EH (cell line): ENCODE measurements at places on chromosomes 16 and 17.

- no peak for DNase-seq
These were observed 56.1 kb downstream of the B9D1 start for GRCh38 chr17:19306160-19307111.

- DNase-seq = no peak
These were observed 4.4 kb downstream of the DLG4 start for GRCh38 chr17:7215136-7215638.

DNA sequence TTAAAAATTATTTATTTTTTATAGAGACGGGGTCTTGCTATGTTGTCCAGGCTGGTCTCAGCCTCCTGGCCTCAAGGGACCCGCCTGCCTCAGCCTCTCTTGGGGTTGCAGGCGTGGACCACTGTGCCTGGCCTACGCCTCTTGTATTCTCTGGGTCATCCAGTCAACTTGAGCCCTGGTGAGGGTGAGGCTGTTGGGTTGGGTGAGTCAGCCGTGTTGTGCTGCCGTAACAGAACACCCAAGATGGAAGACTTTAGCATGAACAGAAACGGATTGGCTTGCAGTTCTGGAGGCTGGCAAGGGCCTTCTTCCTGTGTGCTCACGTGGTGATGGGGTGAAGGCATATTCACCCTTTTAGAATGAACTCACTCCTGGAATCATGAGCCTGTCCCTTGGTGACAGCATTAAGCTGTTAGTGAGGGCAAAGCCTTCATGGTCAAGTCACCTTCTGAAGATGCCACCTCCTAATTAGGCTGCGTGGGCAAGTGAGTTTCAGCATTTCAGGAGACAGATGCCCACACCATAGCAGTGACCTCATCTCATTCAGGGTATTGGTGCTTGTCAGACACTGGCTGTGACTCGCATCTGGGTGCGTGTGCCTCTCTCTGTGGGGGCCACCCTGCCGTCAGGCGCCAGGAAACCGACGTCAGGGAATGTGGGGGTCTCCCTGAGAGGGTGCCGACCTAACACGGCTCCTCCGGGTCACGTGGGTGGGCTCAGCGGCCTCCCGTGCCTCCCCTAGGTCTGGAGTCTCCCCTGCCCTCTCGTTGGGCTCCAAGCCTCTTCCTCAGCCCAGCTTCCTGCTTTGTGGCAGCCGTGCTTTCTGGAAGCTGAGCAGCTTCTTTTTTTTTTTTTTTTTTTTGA lies 49.8 kb downstream of the WDR45B start:
- peak; percentile 39 for DNase-seq

DNA sequence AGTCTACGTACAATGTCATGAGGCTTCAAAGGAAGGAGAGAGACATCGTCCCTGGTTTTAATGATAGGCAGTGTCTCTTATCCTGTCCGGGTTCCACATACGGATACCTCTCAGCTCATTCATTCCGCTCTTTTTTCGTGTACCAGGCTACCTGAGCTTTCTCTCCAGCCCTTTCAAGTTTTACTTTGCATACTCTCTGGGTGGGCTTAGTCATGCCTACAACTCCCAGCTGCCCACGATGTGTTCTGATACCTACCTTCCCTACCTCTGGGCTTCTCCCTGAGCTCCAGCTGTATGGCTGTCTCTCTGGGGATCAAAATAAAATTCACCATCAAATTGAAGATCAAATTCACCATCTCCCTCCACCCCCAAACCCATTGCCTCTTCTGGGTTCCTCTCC lies 354.0 kb upstream of the EEF2KMT start:
- no peak for DNase-seq

- peak; percentile 59 for DNase-seq
These were observed 572 bp downstream of the MPG start for GRCh38 chr16:78444-79150.

GRCh38 chr16:13390093-13390985 lies 488.9 kb downstream of the SHISA9 start:
- no peak for DNase-seq

DNA sequence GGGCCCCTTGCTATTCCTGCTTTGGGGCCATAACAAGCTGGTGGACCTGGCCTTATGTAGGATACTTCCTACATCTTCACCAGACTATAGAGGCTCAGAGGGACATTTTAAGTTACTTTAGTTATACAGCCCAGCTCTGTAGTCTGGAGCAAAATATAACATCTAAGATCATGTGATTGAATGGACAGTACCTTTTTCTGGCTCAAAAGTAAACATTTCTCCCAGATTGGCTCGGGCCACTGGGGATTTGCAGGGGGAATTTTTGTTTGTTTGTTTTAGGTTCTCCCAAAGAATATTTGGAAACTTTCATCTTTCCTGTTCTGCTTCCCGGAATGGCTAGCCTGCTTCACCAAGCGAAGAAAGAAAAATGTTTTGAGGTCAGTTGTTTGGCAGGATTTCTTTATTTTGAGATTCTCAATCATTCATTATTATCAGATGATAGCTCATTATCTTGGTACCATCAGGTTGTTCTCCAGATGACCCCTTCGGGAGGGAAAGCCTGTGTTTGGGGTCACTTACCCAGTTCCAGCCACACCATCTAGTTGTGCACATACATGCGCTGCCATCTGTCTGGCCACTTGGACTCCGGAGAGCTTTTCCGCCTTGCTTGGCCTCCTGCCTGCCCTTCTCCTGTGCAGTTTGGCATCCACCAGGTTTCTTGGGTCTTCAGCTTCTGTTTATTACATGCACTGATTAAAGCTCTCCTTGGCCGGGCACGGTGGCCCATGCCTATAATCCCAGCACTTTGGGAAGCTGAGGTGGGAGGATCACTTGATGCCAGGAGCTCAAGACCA lies 17.2 kb downstream of the IQCK start:
- no peak for DNase-seq

DNA sequence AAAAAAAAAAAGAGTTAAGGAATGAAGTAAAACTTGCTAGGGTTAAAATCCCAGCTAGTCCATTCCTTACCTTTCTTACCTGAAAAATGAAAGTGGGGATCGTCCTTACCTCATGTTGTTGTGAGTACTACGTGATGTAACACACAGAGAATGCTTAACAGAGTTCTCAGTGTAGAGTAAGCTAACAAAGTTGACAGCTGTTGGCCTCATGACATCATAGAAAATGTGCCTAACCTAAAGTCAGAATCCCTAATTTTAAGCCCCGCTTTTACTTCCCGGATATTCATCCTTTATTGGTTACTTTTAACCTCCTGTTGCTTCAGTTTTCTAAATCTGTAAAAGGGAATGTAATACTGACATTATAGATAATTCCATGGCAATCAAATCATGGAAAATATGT lies 505.8 kb upstream of the HSBP1 start:
- DNase-seq = no peak

GRCh38 chr17:64739316-64740058 lies 77.4 kb upstream of the SMURF2 start:
- peak; percentile 59 for DNase-seq

- no peak for DNase-seq
These were observed 715 bp downstream of the ENDOV start for GRCh38 chr17:80415626-80416137.

GRCh38 chr16:66810391-66810790 lies 9.0 kb upstream of the TERB1 start:
- no peak for DNase-seq

DNA sequence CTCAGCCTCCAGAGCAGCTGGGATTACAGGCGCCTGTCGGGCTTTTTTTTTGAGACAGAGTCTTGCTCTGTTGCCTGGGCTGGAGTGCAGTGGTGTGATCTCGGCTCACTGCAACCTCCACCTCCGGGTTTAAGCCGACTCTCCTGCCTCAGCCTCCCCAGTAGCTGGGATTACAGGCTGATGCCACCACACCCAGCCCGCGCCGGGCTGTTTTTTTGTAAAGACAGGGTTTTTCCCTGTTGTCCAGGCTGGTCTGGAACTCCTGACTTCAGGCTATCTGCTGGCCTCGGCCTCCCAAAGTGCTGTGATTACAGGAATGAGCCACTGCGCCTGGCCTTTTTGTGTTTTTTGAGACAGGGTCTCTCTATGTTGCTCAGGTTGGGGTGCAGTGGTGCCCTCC lies 27.4 kb upstream of the SPNS3 start:
- no peak for DNase-seq

DNA sequence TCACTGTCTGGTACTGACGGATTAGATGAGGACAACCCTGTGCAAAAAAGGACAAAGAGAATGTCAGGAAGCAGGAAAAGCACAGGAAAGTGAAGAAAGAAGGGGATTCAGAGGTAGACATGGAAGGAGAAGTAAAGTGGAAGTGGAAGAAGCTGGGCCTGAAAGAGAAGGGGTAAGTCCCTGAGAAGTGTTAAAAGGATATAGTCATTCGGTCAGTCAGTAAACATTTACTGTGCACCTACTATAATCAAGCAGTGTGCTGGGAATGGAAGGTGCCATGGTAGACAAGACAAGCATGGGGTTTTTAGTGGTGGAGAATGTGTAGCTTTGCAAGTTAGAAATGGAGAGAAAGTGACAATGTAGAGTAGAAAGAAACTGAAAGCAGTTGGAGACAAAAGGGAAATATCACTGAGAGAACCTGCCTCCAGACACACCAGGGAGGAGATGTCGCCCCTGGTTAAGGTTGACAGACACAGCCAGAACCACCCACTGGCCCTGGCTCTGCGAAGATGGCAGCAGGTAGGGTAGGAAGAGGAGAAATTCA lies 4.4 kb upstream of the SP2 start:
- DNase-seq = no peak

DNA sequence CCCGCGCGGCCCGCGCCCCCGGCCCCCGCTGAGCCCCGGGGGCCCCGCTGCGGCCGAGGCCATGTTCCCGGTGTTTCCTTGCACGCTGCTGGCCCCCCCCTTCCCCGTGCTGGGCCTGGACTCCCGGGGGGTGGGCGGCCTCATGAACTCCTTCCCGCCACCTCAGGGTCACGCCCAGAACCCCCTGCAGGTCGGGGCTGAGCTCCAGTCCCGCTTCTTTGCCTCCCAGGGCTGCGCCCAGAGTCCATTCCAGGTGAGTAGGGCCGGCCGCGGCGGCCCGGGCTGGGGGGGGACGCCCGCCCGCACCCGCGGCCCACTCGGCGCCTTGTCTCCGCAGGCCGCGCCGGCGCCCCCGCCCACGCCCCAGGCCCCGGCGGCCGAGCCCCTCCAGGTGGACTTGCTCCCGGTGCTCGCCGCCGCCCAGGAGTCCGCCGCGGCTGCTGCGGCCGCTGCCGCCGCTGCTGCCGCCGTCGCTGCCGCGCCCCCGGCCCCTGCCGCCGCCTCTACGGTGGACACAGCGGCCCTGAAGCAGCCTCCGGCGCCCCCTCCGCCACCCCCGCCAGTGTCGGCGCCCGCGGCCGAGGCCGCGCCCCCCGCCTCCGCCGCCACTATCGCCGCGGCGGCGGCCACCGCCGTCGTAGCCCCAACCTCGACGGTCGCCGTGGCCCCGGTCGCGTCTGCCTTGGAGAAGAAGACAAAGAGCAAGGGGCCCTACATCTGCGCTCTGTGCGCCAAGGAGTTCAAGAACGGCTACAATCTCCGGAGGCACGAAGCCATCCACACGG lies 504 bp downstream of the MAZ start:
- peak; percentile 47 for DNase-seq

GRCh38 chr17:38558728-38559050 lies 47.1 kb downstream of the SRCIN1 start:
- DNase-seq = no peak

DNA sequence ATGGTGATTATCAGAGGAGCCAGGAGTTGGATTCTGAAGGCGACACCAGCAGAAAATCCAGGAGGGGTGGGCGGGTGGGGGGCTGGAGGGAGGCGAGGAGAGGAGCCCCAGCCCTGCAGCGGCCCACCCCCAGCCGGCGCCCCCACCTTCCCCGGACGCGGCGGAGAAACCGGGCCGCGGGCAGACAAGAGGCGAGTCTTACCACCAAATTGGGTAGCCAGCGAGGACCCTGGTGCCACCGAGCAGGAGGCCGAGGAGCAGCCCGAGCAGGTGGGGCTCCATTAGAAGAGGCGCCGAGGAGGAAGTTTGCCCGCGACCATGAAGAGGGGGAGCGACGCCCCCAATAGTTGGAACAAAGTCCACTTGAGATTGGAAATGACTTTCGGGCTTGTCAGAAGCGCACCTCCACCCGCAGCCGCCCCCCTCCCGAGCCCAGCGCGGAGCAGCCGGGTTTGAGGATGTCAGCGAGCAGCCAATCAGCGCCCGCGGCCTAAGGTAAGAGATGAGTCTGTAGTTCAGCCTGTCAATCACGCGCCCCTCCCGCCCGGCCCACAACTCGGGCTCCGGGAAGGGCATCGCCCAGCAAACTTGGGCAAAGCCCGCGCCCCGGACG lies at the start of gene WNT3:
WNT3 (minus strand) TSS at position 377 of the 613 bp plus-strand sequence; CDS start at position 282, 95 bp downstream.
- peak; percentile 23 for DNase-seq

- DNase-seq = peak; percentile 89
These were observed 14.6 kb downstream of the ATP5PD start for GRCh38 chr17:75031972-75032719.

DNA sequence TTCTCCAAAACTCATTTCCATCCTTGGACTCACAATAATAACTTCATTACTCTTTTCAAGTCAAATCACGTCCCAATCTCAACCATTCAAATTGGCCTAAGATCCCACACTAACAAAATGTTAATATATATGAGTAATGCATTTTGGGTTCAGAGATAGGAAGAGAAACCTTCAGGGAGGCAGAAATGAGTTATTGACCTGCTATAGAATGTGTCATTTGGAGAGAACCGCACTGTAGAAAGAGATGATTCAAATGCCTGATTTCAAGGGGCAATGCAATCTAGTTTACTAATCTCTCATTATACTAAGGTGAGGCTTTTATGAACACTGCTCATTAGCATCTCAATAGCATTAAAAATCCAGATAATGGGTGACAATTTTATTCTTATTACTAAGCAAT lies 1595.0 kb upstream of the GOT2 start:
- DNase-seq = no peak

DNA sequence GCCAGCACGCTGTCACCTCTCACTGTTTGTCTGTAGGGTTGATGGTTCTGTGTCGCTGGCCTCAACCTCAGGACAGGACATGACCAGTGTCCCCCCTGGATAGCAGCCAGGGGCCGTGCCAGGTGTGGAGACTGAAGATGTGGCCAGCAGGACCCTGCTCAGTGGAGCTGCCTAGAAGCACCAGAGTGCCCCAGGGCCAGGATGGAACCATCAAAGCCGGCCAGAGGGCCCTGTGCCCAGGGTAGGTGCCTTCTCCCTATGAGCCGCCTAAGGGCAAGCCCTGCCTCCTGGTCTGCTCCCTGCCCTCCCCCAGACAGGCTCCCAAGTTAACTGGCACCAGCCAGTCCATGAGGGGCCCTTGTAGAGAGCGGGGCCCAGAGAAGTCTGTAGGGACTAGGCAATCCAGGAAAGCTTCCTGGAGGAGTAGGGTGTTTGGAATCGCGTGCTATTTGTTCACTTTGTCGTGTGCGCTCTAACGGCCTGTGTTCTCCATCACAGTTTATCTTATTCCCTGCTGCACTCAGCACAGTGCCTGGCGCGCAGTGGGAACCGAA lies 546 bp upstream of the NDUFB10 start:
- no peak for DNase-seq

- DNase-seq = peak; percentile 24
These were observed 2.2 kb downstream of the PIP4K2B start for GRCh38 chr17:38797158-38797490.

DNA sequence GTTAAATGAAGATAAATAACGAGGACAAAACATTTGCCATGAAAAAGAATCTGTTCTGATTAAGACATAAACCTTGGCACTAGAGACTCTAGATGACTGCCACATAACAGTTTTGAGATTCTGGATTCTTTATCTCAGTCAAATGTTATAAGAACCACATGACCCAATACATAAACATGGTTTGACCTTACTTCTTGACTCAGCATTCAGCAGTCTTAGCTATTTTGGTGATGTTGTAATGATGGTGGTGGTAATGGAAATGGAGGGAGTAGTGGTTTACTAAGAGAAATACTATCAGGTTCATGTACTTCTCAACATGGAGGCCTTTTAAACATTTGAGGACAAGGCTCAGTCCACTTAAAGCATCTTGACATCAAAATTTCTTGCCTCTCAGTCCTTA lies 925.4 kb downstream of the CDH11 start:
- peak; percentile 77 for DNase-seq
